Muscle of back (tissue), 13 donors: ENCODE measurements at places on chromosomes 16 and 17. TPM values are rescaled to one million over a fixed set of nuclear protein-coding genes. Genes with fewer than 3 reads are reported as not detected.

Gene WFIKKN1
- polyA plus RNA-seq: 0.32 TPM

Gene ZSCAN10
- polyA plus RNA-seq: 0.14 TPM

Gene TRIM72
- 52.8 TPM for polyA plus RNA-seq

Gene NPIPB2
- 3.2 TPM for polyA plus RNA-seq

Gene ABCC12
- polyA plus RNA-seq: 0.38 TPM

Gene KRTAP16-1
- not detected for polyA plus RNA-seq

Gene METTL23
- 21.1 TPM for polyA plus RNA-seq

Gene HCFC1R1
- 127 TPM for polyA plus RNA-seq

Gene WFDC1
- 2.6 TPM for polyA plus RNA-seq

Gene PRCD
- polyA plus RNA-seq: 2.3 TPM

Gene KRT33A
- polyA plus RNA-seq: not detected

Gene CDK10
- 54.4 TPM for polyA plus RNA-seq

Gene PRAC1
- not detected for polyA plus RNA-seq

Gene BICDL2
- not detected for polyA plus RNA-seq

GRCh38 chr16:76653390-76654026 is 376.3 kb downstream of the CNTNAP4 start:
- peak; percentile 52 for DNase-seq

GRCh38 chr17:75995385-75995925 is 5.2 kb upstream of the CDK3 start:
- DNase-seq: no peak

DNA sequence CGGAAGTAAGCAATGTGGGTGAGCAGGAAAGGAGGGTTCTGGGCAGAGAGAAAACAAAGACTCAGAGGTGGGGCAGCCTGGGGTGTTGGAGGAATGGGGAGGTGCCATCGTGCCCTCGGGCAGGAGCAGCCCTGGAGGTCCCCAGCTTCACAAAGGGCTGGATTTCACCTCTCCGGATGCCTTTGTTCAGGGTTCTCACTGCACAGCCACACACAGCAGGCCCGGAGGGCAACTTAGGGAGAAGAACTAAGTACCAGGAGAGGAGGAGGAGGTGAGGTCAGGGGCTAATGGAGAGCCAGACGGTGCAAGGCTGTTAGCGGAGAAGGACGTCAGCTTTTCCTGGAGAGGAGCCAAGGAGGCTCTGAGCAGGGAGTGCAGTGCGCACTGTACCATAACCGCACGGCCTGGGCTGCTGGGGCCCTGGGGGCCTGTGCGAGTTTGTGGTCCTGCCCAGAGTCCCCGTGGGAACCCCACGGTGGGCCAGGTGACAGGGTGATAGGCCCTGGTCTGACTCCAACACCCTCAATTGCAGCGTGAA is 9.3 kb downstream of the ARRB2 start:
- no peak for DNase-seq

- DNase-seq: no peak
Measured at GRCh38 chr17:15039366-15039765, 225.8 kb downstream of the PMP22 start.

- no peak for DNase-seq
Measured at GRCh38 chr17:37607637-37608331, 1.4 kb downstream of the SYNRG start.

GRCh38 chr16:65418435-65418834 is 296.6 kb upstream of the CDH11 start:
- no peak for DNase-seq

DNA sequence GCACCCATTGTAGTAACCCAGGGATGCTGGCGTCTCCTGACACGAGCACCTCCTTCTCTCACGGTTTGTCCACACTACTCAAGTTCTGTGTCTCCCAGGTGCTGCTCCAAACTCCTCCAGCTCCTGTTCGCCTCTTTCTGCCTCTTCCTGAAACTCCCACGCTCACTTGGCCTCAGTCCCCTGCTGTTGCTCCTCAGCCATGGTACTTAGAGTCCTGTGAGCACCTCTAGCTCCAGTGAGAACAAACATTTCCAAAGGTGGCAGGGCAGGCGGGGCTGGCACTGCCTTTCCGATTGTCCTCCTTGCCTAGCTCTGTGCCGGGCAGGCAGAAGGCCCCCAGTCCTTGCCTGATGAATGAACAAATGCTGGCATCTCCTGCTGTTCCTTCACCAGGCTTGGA is 146.1 kb downstream of the SDK2 start:
- DNase-seq: no peak

DNA sequence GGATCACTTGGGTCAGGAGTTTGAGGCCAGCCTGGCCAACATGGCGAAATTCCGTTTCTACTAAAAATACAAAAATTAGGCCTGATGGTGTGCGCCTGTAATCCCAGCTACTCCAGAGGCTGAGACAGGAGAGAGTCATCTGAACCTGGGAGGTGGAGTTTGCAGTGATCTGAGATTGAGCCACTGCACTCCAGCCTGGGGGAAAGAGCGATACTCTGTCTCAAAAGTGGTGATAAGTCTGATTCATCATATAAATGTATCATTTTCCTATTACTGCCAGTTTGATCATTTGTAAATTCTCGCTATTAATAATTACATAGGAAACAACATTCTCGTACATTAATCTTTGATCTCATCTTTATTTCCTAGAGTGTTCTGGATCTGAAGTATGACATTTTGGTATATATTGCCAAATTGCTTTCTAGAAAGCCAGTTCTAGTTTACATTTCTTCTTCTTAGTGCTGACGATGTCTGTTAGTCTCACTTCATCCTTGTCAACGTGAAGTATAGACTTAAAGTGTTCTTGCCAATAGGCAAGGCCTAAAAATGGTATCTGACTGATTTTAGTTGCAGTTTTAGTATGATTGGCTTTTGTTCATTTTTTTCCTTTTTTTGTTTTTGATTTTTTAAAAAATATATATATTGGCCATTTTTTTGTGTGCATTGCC is 9.7 kb downstream of the RABEP1 start:
- no peak for DNase-seq

DNA sequence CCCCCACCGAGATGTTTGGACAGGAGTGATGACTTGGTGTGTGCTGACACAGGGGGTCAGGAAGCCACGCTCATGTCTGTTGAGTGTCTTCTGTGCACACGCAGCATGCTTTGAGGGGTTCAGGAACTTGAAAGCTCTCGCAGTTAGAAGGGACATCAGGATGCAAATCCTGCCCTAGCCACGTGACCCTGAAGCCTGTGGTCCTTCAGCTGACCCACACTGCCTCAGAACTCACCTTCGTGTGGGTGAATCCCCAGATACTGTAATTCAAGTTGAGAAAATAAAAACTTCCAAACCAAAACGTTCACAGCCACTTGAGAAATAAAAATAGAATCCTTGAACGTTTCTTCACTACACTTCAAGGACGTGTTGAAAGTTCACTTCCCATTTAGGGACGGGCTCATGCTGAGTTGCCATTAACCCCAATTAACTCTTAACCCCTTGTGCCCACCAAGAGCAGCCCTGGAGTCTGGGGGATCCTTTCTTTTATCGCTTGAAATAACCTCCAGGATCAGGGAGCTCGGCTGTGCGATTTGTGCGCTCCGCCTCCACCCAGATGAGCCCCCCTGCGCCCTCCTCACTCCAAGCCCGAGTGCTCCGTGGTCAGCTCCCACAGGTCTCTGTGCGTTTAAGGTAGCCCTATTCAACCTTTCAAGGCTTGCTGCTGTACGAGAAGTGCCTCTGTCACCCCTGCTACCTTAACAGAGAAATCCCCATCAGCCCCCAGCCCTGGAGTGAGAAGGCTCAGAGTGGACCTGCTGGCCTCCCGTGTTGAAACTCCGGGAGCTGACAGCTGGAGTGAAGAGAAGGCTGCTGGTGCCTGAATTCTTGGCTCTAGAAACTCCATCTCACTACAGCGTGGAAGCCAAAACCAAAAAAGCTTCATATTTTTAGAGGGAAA is 36.2 kb upstream of the NAT9 start:
- DNase-seq: peak; percentile 40

DNA sequence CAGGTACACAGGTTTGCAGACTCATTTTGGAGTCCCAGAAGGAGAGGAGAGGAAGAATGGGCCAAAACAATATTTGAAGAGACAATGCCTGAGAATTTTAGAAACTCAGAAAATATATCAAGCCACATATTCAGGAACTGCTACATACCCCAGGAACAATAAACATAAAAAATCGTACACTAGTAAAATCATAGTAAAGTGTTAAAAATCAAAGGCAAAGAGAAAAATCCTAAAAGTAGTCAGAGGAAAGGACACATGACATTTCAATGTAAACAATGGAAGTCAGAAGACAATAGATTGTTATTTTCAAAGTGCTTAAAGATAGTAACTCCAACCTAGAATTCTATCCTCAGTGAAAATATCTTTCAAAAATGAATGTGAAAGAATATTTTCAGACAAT is 28.5 kb upstream of the NACA2 start:
- no peak for DNase-seq

GRCh38 chr17:48254896-48255295 is 147.3 kb downstream of the SNX11 start:
- DNase-seq: no peak

GRCh38 chr16:56288019-56288418 is 96.7 kb downstream of the GNAO1 start:
- DNase-seq: no peak

DNA sequence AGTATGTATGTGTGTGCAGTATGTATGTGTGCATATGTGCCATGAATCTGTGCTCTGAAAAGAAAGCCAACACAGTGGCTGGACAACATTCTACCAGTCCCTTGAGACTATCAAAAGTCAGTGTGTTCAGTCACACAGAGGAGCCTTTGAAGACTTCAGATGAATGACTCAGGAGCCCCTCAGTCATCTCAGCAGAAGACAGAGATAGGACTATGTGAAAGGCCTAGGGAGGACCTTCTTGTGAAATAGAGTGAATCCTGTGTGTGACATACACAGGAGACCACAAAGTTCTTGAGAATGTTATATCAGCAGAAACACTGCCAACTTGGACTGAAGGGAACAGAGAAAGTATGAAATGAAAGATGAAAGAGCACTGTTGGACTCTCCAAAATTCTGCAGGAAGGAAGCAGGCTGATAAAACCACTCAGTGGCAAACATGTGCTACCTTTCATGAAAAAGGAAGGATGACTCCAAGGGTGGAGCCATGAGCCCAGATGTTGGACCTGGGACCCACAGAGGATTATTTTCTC is 108.4 kb downstream of the METRNL start:
- no peak for DNase-seq

DNA sequence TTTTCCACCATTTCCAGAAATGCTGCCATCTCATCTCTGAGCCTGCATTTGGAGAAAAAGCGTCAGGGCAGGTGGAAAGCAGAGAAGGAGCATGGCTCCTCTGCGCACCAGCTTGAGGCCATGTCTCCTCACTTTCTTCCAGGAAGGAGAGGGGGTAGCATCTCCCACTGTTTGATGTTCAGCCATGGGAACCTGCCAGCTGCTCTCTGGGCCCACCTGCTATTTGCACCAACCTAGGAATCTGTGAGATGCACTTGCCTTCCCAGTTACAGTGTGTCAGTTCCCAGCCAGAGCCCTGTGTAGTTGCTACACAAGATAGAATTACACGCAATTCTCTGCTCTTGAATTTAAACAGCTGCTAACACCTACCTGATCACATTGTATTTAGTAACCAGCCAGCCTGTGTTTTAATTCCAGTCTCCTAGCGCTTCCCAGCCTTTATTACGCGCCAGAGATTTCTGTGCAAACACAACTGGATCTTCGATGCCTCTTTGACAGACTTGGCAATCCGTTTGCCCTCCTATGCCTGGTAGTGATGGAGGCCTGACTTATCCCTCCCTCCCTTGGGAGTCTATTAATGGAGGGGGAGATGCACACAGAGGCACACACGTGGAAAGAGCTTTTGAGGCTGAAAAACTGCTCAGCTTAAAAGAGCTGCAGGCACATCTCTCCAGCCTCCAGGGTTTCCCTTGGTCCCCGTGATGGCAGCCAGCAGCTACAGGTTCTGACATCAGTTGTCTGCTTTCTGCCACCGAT is 98.1 kb upstream of the SEC14L1 start:
- no peak for DNase-seq

DNA sequence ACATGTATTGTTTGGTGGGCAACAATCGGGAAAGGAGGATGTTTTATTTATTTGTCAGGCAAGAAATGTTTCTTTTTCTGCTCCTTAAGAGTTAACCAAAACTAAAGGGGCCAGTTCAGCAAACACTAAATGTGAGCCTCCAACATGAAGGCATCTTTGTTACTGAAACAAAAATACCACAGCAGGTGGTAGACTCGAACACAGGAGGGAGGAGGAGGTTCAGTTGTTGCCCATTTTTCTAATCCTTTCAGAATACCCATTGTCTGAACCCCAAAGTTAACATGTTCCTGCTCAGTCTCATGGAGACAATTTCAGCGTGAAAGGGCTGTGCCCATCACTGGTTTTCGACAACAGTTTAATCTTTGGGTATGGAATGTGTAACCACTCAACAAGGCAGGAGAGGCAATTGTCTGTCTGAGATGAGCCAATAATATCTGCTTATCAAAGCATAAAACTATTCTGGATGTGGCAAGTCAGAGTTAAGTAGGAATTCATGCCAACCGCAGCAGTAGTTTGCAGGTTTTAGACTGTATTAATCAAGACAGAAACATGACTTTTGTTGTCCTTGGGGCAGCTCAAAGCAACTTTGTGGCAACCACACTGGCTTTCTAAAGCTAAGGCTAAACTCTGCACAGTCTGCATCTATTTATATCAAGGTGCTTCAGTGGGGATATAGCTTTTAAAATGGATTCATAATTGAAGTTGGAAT is 211.7 kb downstream of the FTO start:
- DNase-seq: no peak

DNA sequence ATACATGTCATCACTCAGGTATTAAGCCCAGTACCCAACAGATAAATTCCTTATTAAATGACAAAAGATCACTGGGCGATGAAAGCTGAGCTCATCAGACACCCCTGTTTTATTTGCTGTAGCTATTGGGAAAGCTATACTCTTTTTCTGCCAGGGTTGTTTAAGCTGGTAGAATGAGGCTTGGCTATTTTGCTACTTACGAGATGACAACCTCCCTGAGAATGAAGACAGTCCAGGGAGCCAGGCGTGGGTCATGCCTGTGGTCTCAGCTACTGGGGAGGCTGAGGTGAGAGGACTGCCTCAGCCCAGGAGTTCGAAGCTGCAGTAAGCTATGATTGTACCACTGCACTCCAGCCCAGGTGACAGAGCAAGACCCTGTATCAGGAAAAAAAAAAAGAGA is 4.3 kb upstream of the SH2B1 start:
- DNase-seq: no peak
